Tibial nerve (tissue), 4 donors: ENCODE measurements at places on chromosomes 6 and 20. TPM values are rescaled to one million over a fixed set of nuclear protein-coding genes. Genes with fewer than 3 reads are reported as not detected.

Gene CCDC170
- 3.3 TPM for total RNA-seq

Gene PAK5
- total RNA-seq, result not detected

Gene ADTRP
- total RNA-seq, result not detected

Gene CTCFL
- not detected for total RNA-seq

Gene TMEM63B
- total RNA-seq, result 18.6 TPM

Gene FOXC1
- total RNA-seq, result 53.7 TPM

Gene BMP5
- 1.2 TPM for total RNA-seq

Gene NECAB3
- total RNA-seq, result 80.8 TPM

Gene SLC52A3
- total RNA-seq, result 13.2 TPM

Gene PRPH2
- 1.2 TPM for total RNA-seq

Gene BEND6
- total RNA-seq, result 4.2 TPM

Gene PRSS35
- total RNA-seq, result 0.20 TPM

Gene BANF2
- not detected for total RNA-seq

Gene ECI2
- total RNA-seq, result 47.7 TPM

Gene FARS2
- total RNA-seq, result 16.4 TPM

Gene OXT
- not detected for total RNA-seq

Gene KCNK16
- total RNA-seq, result not detected

Gene LHFPL5
- not detected for total RNA-seq

Gene HRH3
- not detected for total RNA-seq

Gene SLC26A8
- not detected for total RNA-seq

Gene PPP2R5D
- 49.0 TPM for total RNA-seq

Gene MLN
- not detected for total RNA-seq

Gene SLC22A16
- total RNA-seq, result not detected

Gene ARFGEF3
- total RNA-seq, result 3.9 TPM

Gene CGA
- total RNA-seq, result not detected

Gene CDKN1A
- total RNA-seq, result 112 TPM

Gene RAB44
- 0.39 TPM for total RNA-seq

Gene RNF8
- total RNA-seq, result 9.2 TPM

Gene PHACTR1
- total RNA-seq, result 1.5 TPM

Gene CUTA
- 161 TPM for total RNA-seq
